ENCODE measurements at places on chromosomes 2 and 18.

DNA sequence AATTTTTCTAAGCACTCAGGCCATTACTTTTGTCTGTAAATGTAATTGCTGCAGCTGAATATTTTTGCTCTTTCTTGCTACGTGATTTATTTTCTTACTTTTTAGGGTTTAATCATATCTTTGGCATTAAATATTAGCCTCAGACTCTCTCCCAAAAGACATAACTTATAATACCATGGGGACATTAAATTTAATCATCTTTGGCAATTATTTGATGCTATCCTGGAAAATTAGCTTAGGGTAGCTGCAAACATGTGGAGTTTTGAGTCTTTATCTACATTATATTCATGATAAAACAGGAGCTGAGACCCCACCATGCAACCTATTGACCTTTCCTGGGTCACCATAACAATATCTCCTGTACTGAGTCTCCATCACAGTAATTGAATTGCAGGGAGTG is 59.1 kb upstream of the EDAR start:
- DNase-seq, result no peak

DNA sequence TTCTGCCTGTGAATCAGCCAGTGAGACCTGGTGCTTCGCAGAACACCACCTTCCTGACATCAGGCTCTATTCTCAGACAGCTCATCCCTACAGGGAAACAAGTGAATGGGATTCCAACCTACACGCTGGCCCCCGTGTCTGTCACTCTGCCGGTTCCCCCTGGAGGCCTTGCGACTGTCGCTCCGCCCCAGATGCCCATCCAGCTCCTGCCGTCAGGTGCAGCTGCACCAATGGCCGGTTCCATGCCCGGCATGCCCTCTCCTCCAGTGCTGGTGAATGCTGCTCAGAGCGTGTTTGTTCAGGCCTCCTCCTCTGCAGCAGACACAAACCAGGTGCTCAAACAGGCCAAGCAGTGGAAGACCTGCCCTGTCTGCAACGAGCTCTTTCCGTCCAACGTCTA is 28.1 kb downstream of the ADNP2 start:
- DNase-seq, result no peak

DNA sequence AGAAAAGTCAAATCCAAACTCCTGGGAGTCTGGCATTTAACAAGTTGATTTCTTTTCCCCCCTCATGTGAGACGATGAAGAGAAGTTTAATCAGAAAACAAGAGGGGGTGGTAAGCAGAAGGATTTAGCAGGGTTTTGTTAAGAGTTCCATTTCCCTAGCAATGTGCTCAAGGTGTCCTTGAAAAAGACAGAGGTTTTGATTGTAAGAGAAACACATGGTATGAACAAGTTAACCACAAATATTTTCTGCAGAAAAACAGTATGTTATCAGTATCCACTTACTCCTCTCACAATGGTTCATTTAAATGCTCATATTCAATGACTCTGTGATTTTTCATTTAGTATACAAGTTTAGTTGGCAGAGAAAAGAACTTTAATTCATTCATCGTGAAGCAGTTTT is 26.8 kb downstream of the LAMA1 start:
- DNase-seq, result no peak

- DNase-seq, result no peak
Measured at GRCh38 chr2:117199511-117199910, 615.0 kb upstream of the DDX18 start.

DNA sequence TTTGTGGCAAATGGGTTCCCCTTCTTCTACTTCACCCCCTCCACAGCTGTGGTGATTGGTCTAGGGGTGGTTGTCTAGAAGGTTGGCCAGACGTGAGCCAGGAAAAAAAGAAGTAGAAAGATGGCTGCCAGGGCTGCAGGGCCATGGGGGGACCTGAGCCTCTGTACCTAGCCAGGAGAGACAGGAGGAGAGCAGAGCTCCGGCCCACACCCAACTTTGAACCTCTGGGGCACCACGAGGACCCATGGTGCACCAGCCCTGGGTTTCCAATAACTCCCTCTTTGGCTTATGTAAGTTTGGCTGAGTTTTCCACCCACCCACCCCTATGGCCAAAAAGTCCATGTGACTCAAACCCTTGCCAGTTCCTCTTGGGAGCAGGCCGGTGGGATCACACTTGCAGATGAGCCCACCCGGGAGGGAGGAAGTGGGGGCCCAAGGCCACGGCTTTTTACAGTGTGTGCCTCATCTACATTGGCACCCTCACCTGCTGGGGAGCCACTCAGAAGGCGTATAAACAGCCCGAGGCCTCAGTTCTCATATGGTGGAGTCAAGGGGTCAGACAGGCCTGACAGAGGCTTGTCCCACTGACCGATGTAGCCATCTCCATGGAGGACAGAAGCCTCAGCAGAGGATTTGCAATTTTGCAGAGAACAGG is 293.1 kb upstream of the HDAC4 start:
- no peak for DNase-seq

- no peak for DNase-seq
Measured at GRCh38 chr2:113005030-113005509, at the start of gene IL36A. Gene IL36A (plus strand): TSS chr2:113005459. CDS start chr2:113005872, 413 bp downstream.

DNA sequence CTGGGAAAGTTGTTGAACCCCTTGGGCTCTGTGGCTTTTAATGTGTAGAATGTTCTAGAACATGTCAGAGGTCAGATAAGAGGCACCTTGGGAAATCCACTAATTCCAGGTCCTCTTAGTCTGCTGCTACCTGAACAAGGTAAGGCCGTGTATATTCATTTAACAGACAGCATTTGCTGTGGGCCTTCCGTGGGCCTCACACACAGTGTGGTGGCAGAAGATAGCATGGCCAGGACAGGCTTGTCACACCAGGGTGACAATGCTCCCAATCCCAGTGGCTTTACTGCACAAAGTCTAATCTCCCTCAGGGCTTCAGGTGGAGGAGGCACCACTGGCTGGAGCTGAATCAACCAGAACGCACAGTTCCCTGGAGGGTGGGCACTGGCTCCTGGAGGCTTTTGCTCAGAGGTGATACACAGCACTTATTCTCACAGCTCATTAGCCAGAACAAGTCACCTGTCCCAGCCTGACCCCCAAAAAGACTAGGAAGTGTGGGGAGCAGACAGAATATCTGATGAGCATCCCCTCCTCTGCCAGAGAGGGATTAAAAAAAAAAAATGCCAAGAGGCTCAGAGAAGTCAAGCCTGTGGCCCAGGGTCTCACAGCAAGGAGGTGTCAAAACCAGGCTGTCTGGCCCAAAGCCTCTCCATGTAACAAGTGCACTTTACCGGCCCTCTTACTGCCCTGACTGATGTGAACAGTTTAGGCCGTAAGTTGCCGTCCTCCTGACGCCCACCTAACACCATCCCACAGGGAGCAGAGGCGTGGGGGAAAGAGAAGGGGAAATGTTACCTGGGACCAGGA is 216.9 kb upstream of the RAB6C start:
- DNase-seq, result no peak

- no peak for DNase-seq
Measured at GRCh38 chr2:74429487-74430451, 8.2 kb downstream of the WDR54 start.

GRCh38 chr2:157480182-157480961 is 36.5 kb upstream of the CYTIP start:
- no peak for DNase-seq

DNA sequence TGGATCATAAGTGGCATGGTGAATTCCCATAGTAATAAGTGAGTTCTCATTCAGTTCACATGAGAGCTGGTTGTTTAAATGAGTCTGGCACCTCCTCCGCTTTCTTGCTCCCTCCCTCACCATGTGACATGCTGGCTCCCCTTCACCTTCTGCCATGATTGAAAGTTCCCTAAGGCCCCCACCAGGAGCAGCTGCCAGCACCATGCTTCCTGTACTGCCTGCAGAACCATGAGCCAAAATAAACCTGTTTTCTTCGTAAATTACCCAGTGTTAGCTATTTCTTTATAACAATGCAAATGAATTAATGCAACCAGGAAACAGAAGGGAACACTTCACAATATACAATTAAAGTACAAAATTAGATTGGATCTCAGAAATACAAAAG is 257.0 kb downstream of the MREG start:
- DNase-seq, result no peak

GRCh38 chr2:205800773-205801172 is 118.5 kb downstream of the NRP2 start:
- DNase-seq, result no peak

- DNase-seq, result no peak
Measured at GRCh38 chr2:152743002-152743401, 24.6 kb downstream of the ARL6IP6 start.

GRCh38 chr2:230952226-230952956 is 27.3 kb upstream of the GPR55 start:
- DNase-seq, result no peak

DNA sequence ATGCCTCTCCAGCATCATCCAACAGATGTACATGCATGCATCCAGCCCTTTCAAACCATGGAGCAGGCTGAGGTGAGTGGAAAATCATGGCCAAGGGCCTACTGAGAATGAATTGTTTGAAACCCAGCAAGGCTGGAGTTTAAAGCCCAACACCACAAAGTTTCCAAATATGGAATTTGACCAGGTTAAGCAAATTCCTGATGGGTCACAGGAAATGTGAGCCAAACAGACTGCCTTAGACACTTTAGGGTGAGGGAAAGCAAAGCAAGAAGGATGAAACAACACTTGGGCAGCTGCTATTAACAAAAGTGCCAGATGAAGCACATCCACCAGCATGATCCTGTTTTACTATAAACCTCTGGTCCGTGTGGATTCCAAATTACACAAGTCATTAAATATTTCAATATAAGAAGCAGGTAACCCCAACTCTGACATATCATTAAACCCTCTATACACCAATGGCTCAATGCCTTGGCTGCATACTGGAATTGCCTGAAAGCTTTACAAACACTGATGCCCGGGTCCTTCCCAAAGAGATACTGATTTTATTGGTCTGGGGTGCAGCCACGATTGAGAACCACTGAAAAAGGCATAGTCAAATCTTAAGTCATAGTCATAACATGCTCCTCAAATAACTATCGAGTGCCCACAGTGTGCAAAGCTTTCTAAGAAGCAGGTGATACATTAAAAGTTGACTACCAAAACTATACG is 9.1 kb downstream of the KLF7 start:
- no peak for DNase-seq

DNA sequence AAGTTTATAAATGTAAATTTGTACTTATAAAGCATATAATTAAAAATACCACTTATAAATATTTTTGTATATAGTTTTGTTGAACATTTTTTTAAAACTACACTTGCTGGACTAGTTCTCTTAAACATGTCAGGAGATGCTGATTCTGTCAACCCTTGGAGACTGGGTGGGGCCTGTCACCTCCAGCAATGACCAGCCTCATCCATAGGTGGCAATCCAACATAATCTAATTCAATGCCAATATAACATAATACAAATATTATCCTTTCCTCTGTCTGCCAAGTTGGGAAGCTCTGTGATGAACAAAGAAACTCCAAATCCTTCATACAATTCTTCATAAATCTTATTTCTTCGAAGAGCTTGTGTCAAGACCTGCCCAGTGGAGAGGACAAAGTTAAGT is 140.4 kb downstream of the RBMS1 start:
- DNase-seq, result no peak

DNA sequence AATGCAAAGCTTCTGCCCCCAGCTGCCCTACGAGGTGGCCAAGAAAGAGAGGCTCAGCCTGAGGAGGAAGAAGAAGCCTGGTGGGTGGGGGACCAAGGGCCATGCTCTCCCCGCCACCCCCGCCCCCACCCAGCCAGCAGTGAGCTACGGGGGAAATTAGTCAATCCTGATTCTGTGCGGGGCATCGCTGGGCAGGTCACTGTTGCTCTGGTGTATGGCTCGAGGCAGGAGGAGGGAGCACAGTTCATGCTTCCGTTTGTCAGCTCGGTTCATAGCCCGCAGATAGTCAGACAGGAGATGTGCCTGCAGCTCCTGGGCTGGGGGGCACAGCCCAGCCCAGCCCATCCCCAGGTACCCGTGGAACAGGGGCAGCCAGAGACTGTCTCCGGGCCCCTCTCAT is 17.1 kb downstream of the RAMP1 start:
- DNase-seq, result no peak

DNA sequence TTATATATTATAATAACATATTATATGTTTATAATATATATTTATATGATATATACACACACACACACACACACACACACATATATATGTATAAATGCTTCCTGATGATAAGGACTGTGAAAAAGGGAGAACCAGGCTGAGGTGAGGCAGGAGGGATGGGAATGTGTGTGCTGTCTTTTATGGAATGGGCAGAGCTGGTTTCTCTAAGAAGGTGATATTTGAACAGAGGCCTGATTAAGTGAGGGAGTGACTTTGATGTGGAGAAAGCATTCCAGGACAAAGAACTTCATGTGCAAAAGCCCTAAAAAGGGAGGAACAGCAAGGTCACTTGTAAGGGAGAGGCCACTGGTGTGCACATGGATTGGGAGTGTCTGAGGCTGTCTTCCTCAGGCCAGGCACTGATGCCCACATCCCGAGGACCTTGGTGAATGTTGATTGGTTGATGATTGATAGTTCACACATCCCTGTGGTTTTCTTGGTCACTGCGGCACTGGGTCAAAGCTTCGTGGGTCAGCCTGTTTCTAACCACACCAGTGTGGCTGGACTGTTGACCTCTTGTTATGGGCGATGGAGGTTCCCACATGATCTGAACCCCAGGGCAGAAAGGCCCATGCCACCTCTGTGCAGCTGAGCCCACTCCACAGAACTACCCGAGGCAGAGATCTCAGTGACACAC is 196.9 kb downstream of the MYCN start:
- no peak for DNase-seq

- DNase-seq, result no peak
Measured at GRCh38 chr2:238159071-238159539, 335 bp downstream of the ERFE start.

GRCh38 chr2:183264890-183265535 is 140.8 kb downstream of the NUP35 start:
- no peak for DNase-seq

DNA sequence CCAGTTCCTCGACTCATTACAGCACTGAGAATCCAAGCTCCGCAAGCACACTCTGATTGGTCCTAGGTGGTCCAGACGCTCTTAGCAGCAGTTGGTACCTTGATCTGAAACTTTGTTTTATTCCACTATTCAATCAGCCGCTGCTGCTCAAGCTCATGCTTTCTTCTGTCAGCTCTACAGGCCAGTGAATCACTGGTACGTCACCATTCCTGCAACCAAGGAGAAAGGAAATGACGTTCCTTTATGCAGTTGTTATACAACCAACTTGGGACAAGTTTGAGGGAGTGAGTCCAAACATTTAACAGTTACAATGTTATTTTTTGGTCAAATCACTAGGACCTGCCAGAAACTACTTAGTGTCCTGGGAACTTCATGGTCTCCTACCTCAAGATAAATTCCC is 398.8 kb upstream of the TMEFF2 start:
- no peak for DNase-seq

Measured in activated CD4-positive, CD25-positive, alpha-beta regulatory T cell (primary cell).